ENCODE measurements at places on chromosomes 12 and 14. TPM values are rescaled to one million over a fixed set of nuclear protein-coding genes. Genes with fewer than 3 reads are reported as not detected.

ALDH1L2 gene
- polyA plus RNA-seq: 1.4 TPM

DNA sequence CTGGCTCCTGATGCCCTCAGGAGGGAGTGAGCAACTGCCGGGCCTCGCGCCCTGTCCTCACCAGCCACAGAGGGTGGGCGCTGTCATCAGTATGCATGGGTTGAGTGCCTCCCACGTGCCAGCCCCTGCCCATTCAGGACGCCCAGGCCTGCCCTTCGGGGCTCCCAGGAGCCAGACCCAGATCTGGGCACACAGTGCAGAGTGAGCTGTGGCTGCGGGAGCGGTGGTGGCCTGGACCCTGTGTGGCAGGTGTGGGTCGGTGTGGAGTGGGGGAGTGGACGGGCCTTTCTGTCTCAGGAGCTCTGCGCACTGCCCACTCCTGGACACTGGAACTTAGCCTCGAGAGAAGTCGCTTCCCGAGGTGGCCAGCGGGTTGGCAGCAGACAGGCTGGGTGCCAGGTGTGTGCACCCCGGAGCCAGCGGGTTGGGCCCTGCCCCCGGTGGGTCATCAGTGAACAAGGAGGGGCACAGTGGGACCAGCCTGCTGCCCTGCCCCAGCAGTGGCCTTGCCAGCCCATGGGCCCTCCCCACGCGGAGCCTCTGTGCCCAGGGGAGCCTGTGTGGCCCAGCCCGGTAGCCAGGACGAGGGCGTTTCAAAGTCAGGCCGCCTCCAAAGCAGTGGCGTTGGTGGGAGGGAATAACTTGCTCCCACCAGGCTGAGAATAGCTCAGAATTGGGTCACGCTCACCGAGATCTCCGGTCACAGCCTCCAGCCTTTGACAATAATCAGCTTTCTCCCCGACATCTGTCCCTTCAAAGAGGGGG, 9.5 kb downstream of the TRMT61A start:
- DNase-seq: no peak

DNA sequence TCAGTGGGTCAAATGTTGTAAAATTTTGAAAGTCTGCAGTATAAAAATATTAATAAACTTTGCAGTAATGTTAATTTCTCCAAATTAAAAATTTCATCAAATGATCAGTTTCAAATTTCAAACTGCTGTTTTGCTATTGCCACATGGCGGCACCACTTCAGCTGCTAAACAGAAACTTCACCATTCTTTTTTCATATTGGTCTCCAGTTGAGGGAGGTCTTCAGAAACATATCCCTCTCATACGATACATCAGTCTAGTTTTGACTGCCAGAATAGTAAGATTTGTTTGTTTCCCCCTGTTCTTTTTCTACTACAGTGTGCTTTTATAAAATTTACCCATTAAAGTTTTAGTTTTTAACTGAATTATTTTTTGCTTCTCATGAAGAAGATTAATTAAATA, 4.2 kb upstream of the TRHDE start:
- no peak for DNase-seq

DNA sequence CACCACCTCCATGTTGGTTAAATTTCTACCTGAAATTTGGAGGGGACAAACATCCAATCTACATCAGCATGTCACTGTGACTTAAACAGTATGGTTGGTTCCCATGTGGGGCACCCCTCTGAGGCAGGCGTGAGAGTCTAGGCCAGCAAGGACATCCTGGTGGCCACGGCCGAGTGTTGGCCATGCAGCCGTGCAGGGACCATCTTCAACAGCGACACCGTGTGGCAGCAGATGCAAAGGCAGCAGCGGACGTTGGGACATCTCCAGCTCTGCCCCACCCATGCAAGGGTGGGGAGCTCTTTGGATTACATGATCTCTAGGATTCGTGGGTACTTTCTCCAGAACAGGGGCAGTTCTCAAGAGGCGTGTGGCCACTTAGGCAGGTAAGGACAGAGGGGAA, 49.8 kb downstream of the NOC4L start:
- no peak for DNase-seq

DNA sequence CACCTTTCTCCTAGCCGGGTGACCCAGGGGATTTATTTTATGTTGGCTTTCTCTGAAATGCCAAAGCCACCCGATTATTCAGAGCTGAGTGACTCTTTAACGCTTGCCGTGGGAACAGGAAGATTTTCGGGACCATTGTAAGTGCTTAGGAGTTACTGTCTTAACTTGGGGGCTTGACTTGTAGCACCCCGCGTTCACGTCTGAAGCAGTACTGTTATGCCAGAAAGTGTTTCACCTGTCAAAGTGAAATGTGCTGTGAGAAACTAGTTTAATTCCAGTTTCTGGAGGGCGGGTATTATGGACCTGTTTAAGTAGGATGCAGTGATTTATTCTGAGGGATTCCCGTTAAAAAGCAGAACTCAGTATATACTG, 218 bp downstream of the LYSET start:
- peak; percentile 16 for DNase-seq

DNA sequence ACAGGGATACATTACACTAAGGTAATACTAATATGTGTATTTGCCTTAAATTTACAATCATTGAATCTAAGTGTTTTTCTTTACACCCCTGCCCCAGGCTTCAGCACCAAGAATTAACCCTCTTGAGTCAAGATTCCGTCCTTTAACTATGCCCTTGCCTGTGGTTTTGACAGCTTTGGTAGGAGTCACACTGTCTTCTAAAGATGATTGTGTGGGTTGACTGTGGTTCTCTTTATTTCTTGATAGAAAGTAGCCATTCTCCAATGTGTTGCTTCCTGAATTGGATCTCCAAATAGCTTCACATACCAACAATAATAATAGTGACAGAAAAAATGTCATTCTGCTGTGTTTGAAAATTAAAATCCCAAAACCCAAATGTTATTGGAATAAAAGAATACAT, 3.6 kb downstream of the CLEC7A start:
- no peak for DNase-seq

SLC35F4 gene
- 3.5 TPM for polyA plus RNA-seq

PTCSC3 gene
- polyA plus RNA-seq: 1.1 TPM

PPP4R3A gene
- 114 TPM for polyA plus RNA-seq

TSPAN11 gene
- 4.4 TPM for polyA plus RNA-seq

- DNase-seq: no peak
Measured at GRCh38 chr14:70077720-70078119, 111.0 kb downstream of the SLC8A3 start.

- no peak for DNase-seq
Measured at GRCh38 chr14:79279645-79280597, 931.4 kb downstream of the DIO2 start.

- no peak for DNase-seq
Measured at GRCh38 chr14:77014004-77014604, 14.4 kb downstream of the IRF2BPL start.

DNA sequence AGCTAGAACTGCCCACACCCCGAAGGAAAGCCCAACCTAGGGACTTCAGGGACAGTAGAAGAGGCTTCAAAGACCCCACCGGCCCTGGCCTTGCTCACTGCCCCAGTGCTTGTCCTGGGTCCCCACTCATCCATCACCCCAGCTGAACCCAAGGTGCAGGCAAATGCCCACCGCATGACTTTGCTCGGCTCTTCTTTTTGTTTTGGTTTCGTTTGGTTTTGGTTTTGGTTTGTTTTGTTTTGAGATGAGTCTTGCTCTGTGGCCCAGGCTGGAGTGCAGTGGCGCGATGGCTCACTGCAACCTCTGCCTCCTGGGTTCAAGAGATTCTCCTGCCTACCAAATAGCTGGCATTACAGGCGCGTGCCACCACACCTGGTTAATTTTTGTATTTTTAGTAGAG, 9.0 kb downstream of the CCDC85C start:
- DNase-seq: no peak

DNA sequence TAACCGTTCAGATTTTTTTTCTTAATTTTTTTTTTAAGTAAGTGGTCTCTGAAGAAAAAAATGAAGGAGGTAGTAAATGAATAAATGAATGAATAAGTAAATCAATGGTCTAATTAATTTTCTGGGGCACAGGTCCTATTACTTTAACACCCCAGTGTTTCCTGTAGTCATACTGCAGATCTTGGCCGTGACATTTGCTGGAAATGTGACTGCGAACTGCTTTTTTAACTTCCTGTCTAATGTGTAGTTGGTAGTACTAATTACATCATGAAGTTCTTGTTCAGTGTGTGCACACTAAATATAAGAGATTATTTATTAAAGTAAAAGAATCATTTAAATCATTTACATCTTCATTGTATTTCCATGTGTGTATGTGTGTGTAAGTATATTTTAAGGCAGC, 45.4 kb downstream of the AEBP2 start:
- no peak for DNase-seq

DNA sequence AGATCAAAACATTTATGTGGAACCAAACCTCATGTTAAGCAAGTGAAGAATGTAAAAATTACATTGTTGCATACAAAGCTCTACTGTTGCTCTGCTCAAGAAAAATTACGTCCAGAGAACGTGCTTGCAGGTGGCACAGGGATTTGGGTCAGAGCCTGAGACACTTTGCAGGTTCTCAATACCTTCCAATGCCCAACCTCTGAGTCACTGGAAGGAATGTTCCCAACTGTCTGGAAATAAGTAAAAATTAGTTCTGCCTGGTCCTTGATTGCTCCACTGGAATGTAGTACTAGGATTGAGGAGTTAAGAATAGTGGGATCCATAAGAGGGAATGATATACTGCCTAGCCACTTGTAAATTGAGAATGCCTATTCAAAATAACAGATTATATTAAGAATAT, 2.8 kb upstream of the IFNG start:
- DNase-seq: no peak

ST8SIA1 gene
- 6.8 TPM for polyA plus RNA-seq

- DNase-seq: no peak
Measured at GRCh38 chr12:116977465-116978380, 67.0 kb downstream of the FBXW8 start.

- DNase-seq: no peak
Measured at GRCh38 chr12:55637467-55637866, 775 bp downstream of the OR10P1 start.

GRCh38 chr12:106601496-106601895, 18.7 kb downstream of the RFX4 start:
- DNase-seq: no peak

DNA sequence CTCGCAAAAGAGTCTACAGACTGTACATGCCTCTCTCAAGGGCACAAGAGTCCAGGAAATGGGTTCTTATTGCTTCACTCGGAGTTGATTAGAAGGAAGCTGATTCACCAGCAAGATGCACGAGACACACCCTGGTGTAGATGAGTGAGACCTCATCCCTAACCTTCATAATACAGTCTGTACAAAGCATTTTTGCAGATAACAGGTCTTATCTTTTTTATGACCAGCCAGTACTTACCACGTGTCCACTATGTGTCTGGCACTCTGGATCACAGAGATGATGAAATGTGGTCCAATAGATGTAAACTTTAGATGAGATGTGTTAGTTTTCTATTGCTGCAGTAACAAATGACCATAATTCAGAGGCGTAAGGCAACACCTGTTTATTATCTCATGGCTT, 53.4 kb upstream of the PWP1 start:
- DNase-seq: no peak

- DNase-seq: no peak
Measured at GRCh38 chr12:109193896-109194295, 77.5 kb downstream of the ACACB start.
